Natural killer cell treated with Interleukin-12 subunit alpha and Interleukin-12 subunit beta and Interleukin-15 and Interleukin-18, amount 100 ng/mL, for 72 hours (primary cell): ENCODE measurements at places on chromosomes 4 and X. TPM values are rescaled to one million over a fixed set of nuclear protein-coding genes. Genes with fewer than 3 reads are reported as not detected.

The FAM9B gene
- not detected for total RNA-seq

DNA sequence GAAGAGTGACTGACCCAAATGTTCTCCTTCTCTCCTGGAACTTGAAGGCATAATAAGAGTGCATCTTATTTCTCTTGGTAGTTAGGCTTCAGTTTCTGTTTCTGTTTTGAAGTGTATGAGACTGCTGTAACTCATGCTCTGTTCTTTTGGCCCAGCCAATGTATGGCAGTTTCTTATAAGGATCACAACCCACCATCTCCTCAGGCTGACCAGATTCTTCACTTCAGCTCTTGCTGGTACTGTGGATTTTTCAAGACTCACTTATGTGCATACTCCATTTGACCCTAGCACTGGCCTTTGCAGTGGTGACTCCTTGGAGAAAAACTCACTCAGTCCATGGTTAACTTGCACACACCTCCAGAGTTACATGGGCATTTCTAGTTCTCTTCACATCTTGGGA lies 9.6 kb upstream of the YTHDC1 start:
- no peak for DNase-seq

GRCh38 chr4:1466034-1466862 lies 60.0 kb upstream of the NKX1-1 start:
- DNase-seq = peak; percentile 20

The NRK gene
- not detected for total RNA-seq

- no peak for DNase-seq
Observed at GRCh38 chr4:140028676-140029517, 125.1 kb downstream of the MAML3 start.

GRCh38 chr4:165757451-165757850 lies 115.6 kb upstream of the TLL1 start:
- no peak for DNase-seq

The PRDM8 gene
- total RNA-seq = 15.5 TPM

DNA sequence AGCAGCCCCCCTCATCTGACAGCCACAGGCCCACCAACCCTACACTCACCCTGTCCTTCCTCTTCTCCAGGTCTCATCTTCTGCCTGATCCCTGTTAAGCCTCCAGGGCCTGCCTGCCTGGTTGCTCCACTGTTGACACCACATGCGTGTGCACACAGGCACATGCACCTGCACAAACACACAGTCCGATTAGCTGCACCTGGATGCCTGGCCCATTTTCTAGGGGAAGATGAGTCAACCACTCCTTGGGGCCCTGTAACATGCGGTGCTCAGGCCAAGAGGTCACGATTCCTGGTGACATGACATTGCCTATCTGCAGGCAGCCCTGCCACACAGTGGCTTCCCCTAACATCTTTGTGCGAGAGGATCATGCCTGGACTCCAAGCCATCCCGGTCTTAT lies 498.4 kb downstream of the BCOR start:
- DNase-seq = no peak

- no peak for DNase-seq
Observed at GRCh38 chr4:40630335-40631021, 814 bp upstream of the RBM47 start.

DNA sequence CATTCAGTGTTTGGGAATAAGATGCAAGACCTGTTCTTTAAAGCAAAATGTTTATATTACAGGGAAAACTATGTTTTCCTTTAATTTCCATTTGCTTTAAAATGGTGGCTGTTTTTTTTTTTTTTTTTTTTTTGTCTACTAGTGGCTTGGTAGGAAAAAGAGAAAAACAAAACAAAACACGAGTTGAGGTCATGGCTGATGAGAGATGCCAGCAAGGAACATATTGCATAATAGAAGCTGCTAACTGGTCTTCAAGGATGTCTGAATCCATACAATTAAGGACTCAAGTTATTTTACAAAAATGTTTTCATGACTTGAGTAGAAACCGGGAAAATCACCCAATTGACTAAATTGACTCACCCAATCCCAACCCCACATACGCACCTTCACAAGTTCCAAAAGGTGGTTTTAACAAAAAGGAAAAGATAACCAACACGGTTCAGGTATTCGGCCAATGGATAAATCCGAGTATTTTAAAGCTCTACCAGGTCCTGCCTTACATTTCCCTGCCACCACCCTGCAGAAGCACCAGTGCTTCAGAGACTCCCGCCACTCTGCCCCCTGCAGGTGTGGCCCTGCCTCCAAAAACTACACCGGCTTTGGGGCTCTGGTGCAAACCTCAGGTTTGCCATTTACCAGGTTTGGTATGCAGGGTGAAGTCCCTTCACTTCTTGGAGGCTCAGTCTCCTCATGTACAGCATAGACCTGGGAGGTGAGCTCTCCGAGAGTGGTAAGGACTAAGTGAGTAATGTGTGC lies 27.1 kb downstream of the PIR start:
- no peak for DNase-seq

The HPGDS gene
- not detected for total RNA-seq

The GLRA2 gene
- not detected for total RNA-seq

- no peak for DNase-seq
Observed at GRCh38 chr4:124636788-124637187, 75.7 kb downstream of the ANKRD50 start.

The SHOX gene
- total RNA-seq = not detected

DNA sequence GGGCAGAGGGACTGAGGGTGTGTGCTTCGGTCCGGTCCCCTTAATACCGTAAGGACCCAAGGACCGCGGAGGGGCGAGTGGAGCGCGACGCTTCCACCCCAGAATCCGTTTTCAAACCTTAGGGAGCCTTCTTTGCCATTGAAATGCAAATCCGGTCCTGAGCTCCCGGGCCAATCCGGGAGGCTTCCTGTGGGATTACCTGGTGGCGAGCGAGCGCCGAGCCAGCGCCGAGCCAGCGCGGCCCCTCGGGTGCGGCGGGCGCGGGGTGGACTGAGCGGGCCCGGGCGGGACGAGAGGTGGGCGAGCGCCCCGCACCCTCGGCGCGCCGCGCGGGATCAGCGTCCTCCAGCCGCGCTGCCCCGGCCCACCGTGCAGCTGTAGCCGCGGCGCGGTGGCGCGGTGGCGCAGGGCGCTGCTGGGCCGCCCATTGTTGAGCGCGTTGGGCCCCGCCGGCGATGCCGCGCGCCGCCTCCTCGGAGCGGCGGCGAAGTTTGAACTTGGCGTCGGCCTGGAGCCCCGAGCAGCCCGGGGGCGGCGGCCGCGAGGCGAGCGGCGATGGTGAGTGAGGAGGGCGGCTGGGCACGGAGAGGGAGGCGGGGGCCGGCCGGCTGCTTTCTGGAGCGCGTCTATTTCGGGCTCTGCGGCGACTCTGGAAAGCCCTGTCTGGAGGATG lies 208.7 kb downstream of the SOWAHB start:
- no peak for DNase-seq

GRCh38 chr4:139934057-139934707 lies 219.8 kb downstream of the MAML3 start:
- no peak for DNase-seq

- no peak for DNase-seq
Observed at GRCh38 chr4:119592830-119593229, 35.8 kb downstream of the PDE5A start.

DNA sequence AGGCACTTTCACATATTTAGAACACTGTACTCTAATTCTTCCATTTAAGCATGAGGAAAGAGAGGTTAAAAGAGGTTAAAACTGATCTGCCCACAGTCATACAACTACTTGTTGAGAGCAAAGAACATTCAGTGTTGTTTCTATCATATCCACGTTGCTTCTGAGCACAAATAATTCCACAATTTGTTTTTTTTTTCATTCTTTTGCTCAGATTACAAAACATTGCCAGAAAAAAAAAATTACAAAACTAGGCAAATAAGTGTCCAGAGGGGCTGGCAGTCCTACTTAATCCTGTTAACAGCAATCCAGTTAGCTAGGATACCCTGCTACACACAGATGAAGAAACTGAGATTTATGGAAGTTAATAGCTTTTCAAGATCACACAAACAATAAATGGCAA lies 6.3 kb upstream of the USP53 start:
- no peak for DNase-seq

The DCLK2 gene
- not detected for total RNA-seq

The FGF13 gene
- total RNA-seq = not detected

DNA sequence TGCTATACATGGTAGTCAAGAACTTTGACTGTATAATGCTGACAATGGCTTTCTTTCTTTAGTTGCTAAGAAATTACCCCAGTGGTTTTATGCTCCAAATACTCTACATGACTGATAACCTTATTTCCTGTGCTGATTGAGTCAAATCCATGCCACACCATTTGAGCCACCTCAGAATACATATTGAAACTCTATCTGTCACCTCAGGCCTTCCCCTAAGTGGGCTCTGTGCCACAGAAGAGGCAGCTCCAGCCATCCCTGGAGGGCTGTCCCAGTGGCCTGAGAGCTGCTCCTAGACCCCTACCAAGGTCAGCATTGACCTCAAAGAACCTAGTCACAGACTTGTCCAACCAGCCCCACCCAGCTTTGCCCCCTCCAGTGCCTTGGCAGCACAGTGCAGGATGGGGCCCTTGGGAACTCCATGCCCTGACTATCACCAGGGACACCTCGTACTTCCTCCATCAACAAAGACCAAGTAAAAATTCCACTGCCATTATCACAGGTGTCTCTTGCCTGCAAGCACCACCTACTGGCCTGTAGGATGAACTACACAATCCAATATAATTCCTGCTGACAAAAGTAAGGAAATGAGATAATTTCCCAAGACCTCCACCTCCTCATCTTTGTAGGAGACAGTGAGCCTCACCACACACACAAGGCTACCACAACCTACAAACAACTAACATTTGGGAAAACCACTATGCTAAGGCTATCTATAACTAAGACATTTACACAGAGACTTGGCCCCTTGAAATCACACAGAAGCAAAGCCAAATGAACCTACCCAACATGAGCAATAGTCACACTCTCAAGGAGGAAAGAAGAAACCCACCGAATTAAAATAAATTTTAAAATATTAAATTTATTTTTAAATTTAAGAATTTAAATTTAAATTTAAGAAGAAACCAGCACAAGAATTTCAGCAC lies 239.9 kb downstream of the NKX6-1 start:
- DNase-seq = no peak

The GLRA3 gene
- not detected for total RNA-seq

The XIAP gene
- 56.1 TPM for total RNA-seq

The LUZP4 gene
- total RNA-seq = not detected

- DNase-seq = no peak
Observed at GRCh38 chr4:111400741-111401140, 744.5 kb upstream of the FAM241A start.

The SERTM2 gene
- total RNA-seq = not detected

The CXCL5 gene
- not detected for total RNA-seq

The SSX2 gene
- total RNA-seq = not detected

DNA sequence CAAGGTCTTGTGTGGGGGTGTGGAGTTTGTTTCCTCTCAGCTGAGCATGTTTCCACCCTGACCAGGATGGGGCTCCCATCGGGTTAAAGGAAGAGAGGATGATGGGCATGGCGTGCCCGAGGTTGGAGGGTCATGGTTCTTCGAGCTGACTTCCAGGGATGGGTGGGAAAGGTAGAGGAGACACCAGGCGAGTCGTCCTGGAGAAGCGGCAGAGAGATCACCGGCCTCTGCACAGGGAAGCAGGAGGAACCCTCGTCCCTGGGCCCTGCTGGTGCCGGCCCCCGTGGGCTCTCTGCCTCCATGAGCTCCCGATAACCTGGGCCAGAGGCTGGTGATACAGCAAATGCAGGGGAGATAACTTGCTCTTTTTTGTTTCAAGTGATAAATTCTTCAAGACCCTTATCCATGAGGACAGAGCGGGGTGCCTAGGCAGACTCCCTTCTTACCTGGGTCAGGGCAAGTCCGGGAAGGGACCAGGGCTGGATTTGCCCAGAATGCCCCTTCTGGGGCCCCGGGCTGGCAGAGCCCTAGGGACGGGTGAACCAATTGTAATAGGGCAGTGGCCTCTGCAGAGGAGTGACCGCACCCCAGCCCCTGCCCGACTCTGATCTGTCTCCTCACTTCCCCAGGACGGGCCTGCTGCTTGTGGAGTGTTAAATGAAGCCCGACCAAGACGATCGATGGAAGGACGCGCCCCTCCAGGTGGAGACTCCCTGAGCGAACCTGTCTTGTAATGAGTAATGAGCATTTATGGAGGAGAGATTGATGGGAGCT lies 63.0 kb downstream of the CPZ start:
- no peak for DNase-seq

The TRPC5OS gene
- total RNA-seq = not detected

- no peak for DNase-seq
Observed at GRCh38 chr4:105236202-105236915, 89.7 kb downstream of the TET2 start.

GRCh38 chrX:56802921-56803849 lies 74.1 kb downstream of the NBDY start:
- DNase-seq = no peak

The PCDH19 gene
- total RNA-seq = not detected

The IQCM gene
- not detected for total RNA-seq

DNA sequence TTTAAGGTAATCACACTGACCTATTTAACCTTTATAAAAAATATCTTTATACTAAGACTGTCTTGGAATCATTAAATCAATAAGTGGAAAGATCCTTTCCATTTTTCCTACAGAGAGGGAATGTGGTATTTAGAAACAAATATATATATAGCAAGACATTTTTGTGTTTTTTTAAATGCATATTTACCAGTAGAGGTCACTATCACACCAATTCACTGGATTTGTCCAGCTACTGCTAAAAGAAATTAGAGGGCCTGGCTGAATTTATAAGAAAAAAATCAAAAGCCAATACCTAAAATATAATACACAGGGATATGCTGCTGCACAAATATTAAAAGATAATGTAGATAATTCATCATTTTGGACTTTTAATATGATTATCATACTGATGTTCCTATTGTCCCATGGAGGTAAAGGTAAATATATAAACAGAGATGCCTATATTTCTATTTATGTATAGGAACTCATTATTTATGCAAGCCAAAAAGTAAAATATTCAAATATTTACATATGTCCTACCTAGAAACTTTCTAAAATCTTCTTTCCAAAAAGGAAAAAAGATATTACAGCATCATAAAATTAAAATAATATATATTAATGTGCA lies 69.5 kb downstream of the PDE5A start:
- no peak for DNase-seq

GRCh38 chrX:20130357-20130756 lies 11.3 kb downstream of the EIF1AX start:
- no peak for DNase-seq

The SORCS2 gene
- 0.21 TPM for total RNA-seq

GRCh38 chrX:12567857-12568256 lies 223.4 kb upstream of the PRPS2 start:
- no peak for DNase-seq

GRCh38 chrX:53320543-53321229 lies 39.3 kb upstream of the IQSEC2 start:
- DNase-seq = no peak

DNA sequence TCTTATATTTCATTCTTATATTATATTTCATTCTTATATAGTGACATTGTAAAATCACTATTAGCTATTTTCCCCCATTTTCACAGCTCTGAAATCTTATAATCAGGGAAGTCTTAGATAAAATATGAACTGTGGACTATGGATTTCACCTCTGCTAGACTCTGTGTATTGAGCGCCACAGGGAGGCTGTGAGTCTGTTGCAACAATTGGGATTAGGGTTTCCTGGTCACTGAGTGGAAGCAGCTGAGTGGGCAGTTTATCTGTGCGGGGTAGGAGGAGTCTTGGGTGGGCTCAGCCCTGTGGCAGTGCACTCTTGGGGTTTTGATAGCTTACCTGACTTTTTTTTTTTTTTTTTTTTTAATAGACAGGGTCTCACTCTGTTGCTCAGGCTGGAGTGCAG lies 249.5 kb downstream of the PTTG2 start:
- no peak for DNase-seq

The CFAP99 gene
- not detected for total RNA-seq

GRCh38 chr4:112141366-112142138 lies 3.7 kb upstream of the FAM241A start:
- no peak for DNase-seq
